Activated CD8-positive, alpha-beta T cell treated with anti-CD3 and anti-CD28 coated beads, Interleukin-2, amount 10 ng/mL, durations not matched to agents 7 days and 5 days (primary cell): ENCODE measurements at places on chromosomes 3 and 15. TPM values are rescaled to one million over a fixed set of nuclear protein-coding genes. Genes with fewer than 3 reads are reported as not detected.

The ARL14 gene
- not detected for total RNA-seq

The PCOLCE2 gene
- not detected for total RNA-seq

The BRK1 gene
- total RNA-seq: 113 TPM

The ATP8B4 gene
- total RNA-seq: 35.9 TPM

The LTF gene
- total RNA-seq: not detected

The SPINK8 gene
- total RNA-seq: not detected

The AADACL2 gene
- total RNA-seq: not detected

The CP gene
- total RNA-seq: not detected

The RBPMS2 gene
- total RNA-seq: not detected

- no peak overlapping the region for H3K4me3 ChIP-seq
- peaks cover 25% of the 10 kb centered on the region for H3K4me1 ChIP-seq
- DNase-seq: no peak
- no peak overlapping the region for H3K27ac ChIP-seq
- H3K27me3 ChIP-seq: no peaks in the 10 kb centered on the region
These were observed 407.1 kb upstream of the CFAP20DC start for GRCh38 chr3:59456852-59457485.

- no peak overlapping the region for H3K4me3 ChIP-seq
- no peak overlapping the region for H3K27ac ChIP-seq
- H3K36me3 ChIP-seq: no peaks in the 10 kb centered on the region
- no peak for DNase-seq
- peaks cover 16% of the 10 kb centered on the region for H3K27me3 ChIP-seq
- peaks cover 9% of the 10 kb centered on the region for H3K4me1 ChIP-seq
These were observed 920.7 kb upstream of the NR2F2 start for GRCh38 chr15:95409626-95410310.

GRCh38 chr3:101124125-101124524 is 130.9 kb upstream of the ABI3BP start:
- no peak overlapping the region for H3K27ac ChIP-seq
- no peaks in the 10 kb centered on the region for H3K4me1 ChIP-seq
- H3K4me3 ChIP-seq: no peak overlapping the region
- H3K36me3 ChIP-seq: no peaks in the 10 kb centered on the region
- peaks cover 26% of the 10 kb centered on the region for H3K27me3 ChIP-seq

DNA sequence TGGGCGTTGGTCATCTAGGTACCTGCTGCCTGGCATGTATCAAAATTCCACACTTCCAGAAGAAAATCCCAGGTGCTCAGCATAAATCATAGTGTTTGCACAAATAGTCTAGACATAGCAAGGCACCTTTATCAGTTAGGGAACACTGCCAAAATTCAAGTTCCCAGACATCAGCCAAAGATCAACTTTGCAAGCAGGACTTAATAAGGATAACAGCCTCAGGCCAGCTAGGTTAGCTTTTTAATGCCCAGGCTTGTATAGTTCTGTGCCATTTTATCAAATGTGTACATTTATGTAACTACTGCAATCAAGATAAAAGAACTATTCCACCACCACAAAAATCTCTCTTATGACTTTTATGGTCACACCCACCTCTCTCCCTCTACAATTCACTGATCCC is 30.7 kb downstream of the DZIP3 start:
- peaks cover 10% of the 10 kb centered on the region for H3K36me3 ChIP-seq
- H3K27ac ChIP-seq: no peak overlapping the region
- no peaks in the 10 kb centered on the region for H3K4me1 ChIP-seq
- H3K4me3 ChIP-seq: no peak overlapping the region
- no peak for DNase-seq

DNA sequence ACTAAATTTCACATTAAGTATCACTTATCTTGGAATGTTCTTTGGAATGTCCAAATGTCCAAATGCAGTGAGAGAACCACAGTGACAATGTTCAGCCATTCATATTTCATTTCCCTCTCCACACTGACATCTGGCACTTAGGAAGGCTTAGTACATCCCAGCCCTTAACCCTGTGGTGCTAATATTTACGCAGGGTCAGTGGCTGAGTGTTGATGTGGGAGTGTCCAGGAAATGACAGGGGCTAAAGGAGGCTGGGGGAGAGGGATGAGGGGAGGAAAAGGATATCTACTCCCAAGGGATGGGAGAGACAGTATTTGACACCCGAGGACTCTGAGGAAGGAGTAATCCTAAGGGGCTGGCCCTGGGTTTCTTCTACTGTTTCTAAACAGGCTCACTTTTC is 14.1 kb upstream of the CCR4 start:
- H3K4me1 ChIP-seq: no peaks in the 10 kb centered on the region
- no peak overlapping the region for H3K4me3 ChIP-seq
- peaks cover 6% of the 10 kb centered on the region for H3K27me3 ChIP-seq
- DNase-seq: no peak
- H3K27ac ChIP-seq: no peak overlapping the region

GRCh38 chr3:171782617-171783016 is 27.7 kb downstream of the PLD1 start:
- no peak overlapping the region for H3K4me3 ChIP-seq
- no peaks in the 10 kb centered on the region for H3K36me3 ChIP-seq

- H3K4me3 ChIP-seq: no peak overlapping the region
- peaks cover 6% of the 10 kb centered on the region for H3K4me1 ChIP-seq
- no peak for DNase-seq
- H3K27ac ChIP-seq: no peak overlapping the region
- H3K27me3 ChIP-seq: no peaks in the 10 kb centered on the region
These were observed 63.7 kb downstream of the CHD2 start for GRCh38 chr15:92963794-92964193.

DNA sequence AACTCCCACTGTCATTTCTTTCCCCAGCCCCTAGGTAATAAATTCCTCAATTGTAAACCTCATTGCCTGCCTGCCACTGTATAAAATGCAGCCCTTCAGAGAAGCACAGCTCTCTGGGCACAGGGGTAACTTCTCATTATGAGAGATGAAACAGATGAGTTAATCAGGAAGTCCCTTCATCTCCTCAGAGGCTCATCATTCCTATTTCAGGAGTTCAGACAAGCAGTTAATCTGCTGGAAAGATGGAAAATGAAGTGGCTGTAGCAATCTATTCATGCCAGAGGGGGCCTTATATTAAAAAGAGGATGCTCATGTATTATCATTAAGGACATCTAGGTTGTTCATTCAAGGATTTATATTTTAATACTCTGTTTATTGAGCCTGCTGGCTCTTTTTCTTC is 519.5 kb upstream of the LMCD1 start:
- DNase-seq: no peak
- no peaks in the 10 kb centered on the region for H3K4me1 ChIP-seq
- H3K27me3 ChIP-seq: no peaks in the 10 kb centered on the region
- no peak overlapping the region for H3K4me3 ChIP-seq
- no peak overlapping the region for H3K27ac ChIP-seq

- H3K27ac ChIP-seq: no peak overlapping the region
- H3K36me3 ChIP-seq: no peaks in the 10 kb centered on the region
- H3K4me1 ChIP-seq: no peaks in the 10 kb centered on the region
- H3K4me3 ChIP-seq: no peak overlapping the region
- DNase-seq: no peak
These were observed 38.0 kb upstream of the MRPL3 start for GRCh38 chr3:131540821-131541220.

GRCh38 chr3:66740260-66740659 is 239.4 kb upstream of the LRIG1 start:
- DNase-seq: no peak
- no peaks in the 10 kb centered on the region for H3K27me3 ChIP-seq
- H3K27ac ChIP-seq: no peak overlapping the region

GRCh38 chr3:127629467-127630403 is 750 bp downstream of the PODXL2 start:
- peaks cover 39% of the 10 kb centered on the region for H3K4me1 ChIP-seq
- peaks cover 62% of the 10 kb centered on the region for H3K27me3 ChIP-seq
- H3K4me3 ChIP-seq: peak overlapping the region; percentile 64
- H3K27ac ChIP-seq: no peak overlapping the region
- peaks cover 10% of the 10 kb centered on the region for H3K36me3 ChIP-seq
- no peak for DNase-seq

DNA sequence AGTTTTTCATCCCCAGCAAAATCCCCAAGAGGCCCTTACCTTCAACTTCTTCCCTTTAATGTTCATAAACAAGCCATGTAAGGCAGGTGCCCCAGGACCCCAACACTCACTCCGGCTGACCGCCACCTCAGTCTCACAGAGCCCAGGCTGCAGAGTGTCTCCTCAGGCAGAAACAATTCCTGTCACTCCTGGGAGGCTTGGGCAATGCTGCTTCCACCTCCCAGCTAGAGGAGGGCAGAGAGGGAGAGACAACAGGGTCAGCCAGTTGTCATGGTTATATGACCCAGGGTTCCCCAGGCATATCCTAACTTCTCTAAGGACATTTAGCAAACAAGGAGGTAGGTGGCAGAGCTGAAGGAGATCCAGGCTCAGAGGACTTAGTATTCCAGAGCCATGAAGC is at the start of gene PLIN1:
PLIN1 (minus strand) TSS at position 156 of the 400 bp plus-strand sequence. CDS start 1,878 bp downstream, outside the sequence.
- no peaks in the 10 kb centered on the region for H3K4me1 ChIP-seq
- H3K27ac ChIP-seq: no peak within 1 kb of the TSS
- H3K27me3 ChIP-seq: peaks cover 10% of the 10 kb centered on the region
- H3K36me3 ChIP-seq: no peaks in the 10 kb centered on the region

DNA sequence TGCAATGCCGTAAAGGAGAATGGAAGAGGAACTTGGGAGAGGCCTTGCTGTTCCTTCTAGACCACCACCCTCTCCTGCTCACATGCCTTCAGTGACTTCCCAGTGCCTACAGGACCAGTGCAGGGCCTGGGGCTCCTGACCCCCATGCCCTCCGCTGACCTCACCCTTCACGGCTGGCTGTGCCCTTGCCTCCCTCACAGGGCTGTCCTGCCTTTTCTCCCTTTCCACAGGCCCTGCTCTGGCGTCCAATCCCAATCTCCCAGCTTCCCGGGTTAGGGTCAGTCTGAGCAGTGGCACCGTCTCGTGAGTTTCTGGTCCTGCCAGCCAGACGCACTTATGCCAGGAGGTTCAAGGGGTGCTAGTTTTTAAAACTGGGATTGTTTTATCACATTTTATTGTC is 110.4 kb downstream of the WNT7A start:
- no peaks in the 10 kb centered on the region for H3K36me3 ChIP-seq
- H3K27me3 ChIP-seq: no peaks in the 10 kb centered on the region
- H3K27ac ChIP-seq: no peak overlapping the region
- H3K4me3 ChIP-seq: no peak overlapping the region
- no peak for DNase-seq

DNA sequence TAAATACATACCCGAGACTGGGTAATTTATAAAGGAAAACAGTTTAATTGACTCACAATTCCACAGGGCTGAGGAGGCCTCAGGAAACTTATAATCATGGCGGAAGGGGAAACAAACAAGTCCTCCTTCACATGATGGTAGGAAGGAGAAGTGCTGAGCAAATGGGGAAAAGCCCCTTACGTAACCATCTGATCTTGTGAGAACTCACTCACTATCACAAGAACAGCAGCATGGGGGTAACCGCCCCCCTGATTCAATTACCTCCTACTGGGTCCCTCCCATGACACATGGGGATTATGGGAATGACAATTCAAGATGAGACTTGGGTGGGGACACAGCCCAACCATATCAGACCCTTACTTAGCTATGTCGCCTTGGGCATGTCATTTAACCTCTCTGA is 27.7 kb downstream of the SCG3 start:
- no peaks in the 10 kb centered on the region for H3K4me1 ChIP-seq
- H3K27me3 ChIP-seq: peaks cover 2% of the 10 kb centered on the region
- no peak for DNase-seq
- H3K27ac ChIP-seq: no peak overlapping the region
- H3K4me3 ChIP-seq: no peak overlapping the region
- no peaks in the 10 kb centered on the region for H3K36me3 ChIP-seq

GRCh38 chr3:20648921-20649381 is 462.9 kb upstream of the SGO1 start:
- no peaks in the 10 kb centered on the region for H3K4me1 ChIP-seq
- no peaks in the 10 kb centered on the region for H3K27me3 ChIP-seq
- no peak overlapping the region for H3K4me3 ChIP-seq
